Stimulated activated CD8-positive, alpha-beta memory T cell treated with anti-CD3 and anti-CD28 coated beads, Interleukin-4, amount 100 ng/mL, for 1 hour (primary cell): ENCODE measurements at places on chromosomes 5 and 9.

DNA sequence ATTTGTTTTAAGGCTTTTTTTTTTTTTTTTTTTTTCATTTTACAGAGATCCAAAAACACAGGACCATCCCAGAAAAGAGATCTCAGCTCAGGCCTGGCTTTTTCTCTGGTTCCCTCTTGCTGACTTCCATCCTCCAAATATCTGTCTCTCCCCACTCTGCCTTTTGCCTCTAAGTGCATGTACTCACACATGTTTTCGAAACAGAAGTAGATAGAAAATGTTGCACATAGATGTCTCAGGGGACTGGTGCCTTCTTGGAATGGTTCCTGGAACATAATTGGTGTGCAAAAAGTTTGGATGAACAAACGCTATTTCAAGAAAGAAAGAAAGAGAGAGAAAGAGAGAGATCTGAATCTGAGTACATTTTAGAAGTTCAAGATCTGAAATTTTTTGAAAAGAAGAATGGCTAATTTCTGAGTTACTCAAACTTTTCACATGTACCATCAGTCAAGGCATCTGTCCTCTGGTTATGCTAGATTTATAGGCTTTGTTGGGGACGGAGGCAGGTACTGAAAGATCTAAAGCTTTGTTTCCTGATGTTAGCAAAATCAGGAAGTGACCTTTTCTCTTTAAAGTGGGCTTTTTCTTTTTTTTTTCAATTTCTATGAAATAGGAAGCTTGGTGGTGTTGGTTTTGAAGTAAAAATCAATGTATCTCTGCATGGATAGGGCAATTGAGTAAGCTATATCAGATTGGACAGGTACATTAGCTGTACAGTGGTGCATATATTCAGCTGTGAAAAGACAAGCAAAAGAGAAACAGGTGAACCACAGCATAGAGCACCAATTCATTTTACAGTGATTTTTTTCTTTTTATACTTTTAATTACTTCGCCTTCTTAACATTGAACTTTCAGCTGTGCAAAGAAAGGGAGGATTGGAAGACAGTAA is 8.5 kb upstream of the TNFSF8 start:
- no peak for DNase-seq

DNA sequence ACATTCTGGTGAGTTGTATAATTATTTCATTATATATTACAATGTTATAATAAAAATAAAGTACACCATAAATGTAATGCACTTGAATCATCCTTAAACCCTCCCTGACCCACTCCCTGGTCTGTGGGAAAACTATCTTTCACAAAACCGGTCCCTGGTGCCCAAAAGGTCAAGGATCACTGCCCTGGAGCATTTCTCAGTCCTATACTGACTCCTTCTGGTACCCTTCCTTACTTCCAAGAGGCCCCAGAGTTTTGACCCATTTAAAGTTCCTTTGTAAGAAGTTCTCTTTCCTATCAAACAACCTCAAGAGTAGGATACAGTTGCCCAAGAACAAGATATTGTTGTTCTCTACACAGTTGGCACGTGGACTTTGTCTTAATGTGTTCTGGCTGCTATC is 88.9 kb upstream of the TRPM3 start:
- DNase-seq = no peak

DNA sequence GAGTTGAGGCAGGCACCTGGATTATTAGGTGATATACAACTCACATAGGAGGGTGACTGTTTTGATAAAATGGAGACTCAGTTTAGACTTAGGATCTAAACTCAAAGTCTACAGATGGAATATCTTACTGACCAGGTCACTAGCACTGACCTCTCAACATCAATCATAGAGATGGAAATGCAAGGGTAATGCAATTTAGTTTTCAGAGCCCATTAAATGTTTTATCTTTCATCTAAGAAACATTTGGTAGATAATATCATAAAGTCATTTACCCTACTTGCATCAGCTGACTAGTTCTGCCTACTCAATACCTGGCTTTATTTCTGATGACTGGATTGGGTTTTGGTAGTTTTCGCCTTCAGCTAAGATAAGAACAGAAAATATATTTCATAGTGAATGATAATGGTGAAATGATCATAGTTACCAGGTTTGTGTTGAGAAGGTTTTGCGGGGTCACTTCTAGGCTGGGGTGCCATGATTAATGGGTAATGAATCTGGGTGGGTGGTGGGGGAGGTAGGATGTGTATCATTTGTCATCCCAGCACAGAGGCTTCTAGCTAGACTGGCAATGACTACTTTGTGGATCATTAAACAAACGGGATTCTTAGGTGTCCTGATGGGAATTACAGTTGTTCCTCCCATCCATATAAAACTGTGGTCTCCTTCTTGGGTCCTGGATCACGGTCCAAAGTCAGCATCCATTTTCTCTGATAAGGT is 173.4 kb downstream of the PPP2R2B start:
- no peak for DNase-seq

- no peak for DNase-seq
Measured at GRCh38 chr9:7542693-7543092, 256.9 kb downstream of the DMAC1 start.

DNA sequence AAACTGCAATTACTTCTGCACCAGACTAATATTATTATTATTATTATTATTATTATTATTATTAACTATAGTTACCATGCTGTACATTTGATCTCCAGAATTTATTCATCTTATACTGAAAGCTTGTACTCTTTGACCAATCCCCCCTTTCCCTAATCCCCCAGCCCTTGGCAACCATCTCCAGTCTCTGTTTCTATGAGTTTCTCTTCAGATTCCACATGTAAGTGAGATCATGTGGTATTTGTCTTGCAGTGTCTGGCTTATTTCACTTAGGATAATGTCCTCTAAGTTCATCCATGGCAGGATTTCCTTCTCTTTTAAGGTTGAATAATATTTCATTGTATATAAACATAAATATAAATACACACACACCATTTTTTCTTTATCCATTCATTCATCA is 287.0 kb upstream of the DAB2 start:
- no peak for DNase-seq

DNA sequence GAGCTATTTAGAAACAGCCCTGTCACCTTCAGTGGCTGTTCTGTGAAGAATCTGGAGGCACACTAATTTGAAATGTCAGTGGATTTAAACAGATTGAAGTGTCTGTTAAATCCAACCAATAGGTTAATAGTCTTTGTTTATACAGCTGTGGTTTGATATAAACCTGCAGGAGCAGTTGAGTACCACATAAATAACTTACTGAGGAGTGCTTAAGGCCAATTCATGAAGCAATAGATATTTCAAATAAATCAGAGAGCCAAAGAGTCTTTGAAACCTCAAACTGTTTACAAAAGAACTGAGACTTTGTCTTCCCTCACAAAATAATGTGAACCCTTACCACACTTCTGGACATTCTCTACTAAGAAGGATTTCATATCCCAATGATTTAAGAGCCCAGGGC is 111.9 kb downstream of the FEM1C start:
- no peak for DNase-seq

- DNase-seq = no peak
Measured at GRCh38 chr5:108736855-108737254, 10.8 kb upstream of the FER start.

DNA sequence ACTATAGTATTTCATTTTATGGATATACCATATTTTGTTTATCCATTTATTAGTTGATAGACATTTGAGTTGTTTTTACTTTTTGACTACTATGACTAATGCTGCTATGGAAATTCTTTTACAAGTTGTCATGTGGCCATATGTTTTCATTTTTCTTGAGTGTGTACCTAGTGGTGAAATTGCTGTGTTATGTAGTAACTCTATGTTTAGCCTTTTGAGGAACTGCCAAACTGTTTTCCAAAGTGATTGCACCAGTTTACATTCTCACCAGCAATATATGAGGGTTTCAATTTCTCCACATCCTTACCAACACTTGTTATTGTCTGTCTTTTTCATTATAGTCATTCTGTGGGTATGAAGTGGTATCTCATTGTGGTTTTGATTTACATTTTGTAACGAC is 75.4 kb downstream of the GRIA1 start:
- DNase-seq = no peak

GRCh38 chr5:90871391-90871991 is 312.9 kb downstream of the ADGRV1 start:
- DNase-seq = no peak

DNA sequence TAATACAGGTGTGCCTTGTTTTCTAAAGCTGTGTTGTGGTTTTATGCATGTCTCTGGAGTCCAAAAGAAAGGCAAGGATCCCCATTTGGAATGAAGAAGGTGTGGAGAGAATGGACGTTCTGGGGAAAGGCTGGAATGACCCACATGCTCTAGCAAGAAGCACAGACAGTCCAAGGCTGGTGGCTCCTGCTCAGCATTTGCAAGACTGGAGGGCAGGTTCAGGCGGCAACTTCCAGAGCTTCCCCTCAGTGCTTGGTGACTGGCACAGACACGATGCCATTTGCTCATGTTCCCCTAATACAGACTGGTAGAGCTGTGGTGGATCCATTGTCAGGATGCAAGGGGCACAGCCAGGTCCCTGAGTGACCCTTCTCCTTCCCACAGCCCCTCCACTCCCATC is 8.2 kb downstream of the SLC22A4 start:
- no peak for DNase-seq

- DNase-seq = no peak
Measured at GRCh38 chr9:104879555-104880309, 48.2 kb downstream of the ABCA1 start.

GRCh38 chr5:80816590-80816989 is 143.6 kb upstream of the RASGRF2 start:
- no peak for DNase-seq

GRCh38 chr9:86456416-86456815 is 102.2 kb upstream of the TUT7 start:
- no peak for DNase-seq

DNA sequence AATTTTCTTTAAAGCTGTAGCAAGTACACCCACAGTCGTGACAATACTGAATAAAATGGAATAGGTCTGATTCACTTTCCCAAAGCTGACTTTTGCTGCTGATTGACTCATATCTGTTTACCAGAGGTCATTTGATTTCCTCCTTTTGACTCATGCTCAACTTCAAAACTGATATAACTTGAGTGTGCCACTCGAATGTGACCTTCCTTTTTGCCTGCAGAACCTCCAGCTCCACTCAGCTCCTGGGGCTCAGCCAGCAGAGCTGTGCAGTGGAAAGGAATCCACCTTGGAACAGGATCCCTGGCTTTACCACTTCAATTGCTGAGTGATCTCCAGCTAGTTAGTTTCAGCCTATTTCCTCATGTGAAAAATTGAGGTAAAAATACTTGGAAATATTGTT is 84.1 kb downstream of the FEM1C start:
- DNase-seq = no peak

DNA sequence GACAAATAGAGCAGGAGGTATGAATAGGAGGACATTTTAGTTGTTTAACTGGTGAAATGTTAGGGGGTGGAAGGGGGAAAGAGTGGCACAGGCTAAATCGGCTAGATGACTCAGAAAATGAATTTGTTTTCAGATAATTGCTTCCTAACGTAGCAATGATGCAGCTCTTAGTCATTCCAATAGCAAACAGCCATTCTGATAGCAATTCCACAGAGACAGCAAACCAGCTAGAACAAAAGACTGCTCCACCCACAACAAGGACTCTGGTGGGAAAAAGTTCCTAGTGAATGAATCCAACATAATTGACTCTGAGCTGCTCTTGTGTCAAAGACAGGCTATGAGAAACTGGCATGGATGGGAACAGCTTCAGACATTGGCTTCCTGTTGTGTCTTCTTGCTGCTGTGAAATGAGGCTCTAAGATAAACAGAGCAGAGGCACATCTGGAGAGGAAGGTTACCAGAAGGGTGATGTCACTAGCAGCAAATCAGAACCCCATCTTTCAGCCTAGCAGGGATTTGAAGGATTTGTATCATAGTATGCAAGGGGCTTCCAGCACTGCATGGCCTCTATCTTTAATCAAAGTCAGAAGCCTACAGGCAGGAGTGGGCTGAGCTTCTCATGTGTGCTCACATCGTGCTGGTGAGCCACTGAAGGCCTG is 28.1 kb upstream of the F2RL1 start:
- DNase-seq = no peak

- DNase-seq = no peak
Measured at GRCh38 chr9:85055506-85056202, 386.1 kb downstream of the NTRK2 start.

DNA sequence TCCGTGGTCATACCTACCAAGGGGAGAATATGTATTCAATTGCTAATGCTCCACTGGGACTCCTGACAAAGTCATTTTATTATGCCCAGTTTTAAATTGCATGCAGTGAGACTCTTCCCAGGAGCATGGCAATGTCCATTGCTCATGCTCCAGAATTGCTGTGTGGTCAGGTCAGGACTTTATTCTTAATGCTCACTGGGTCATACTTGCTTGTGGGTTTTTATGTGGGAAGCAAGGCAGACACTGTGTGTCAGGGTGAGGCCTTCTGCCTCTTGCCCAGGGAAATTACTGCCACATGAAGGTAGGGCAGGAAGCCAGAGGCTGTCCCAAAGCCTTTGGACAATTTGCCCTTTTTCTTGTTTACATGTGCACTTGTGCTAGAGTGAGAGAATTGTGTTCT is 164.6 kb upstream of the MEF2C start:
- no peak for DNase-seq

GRCh38 chr5:151202381-151203139 is 21.3 kb downstream of the CCDC69 start:
- DNase-seq = no peak

DNA sequence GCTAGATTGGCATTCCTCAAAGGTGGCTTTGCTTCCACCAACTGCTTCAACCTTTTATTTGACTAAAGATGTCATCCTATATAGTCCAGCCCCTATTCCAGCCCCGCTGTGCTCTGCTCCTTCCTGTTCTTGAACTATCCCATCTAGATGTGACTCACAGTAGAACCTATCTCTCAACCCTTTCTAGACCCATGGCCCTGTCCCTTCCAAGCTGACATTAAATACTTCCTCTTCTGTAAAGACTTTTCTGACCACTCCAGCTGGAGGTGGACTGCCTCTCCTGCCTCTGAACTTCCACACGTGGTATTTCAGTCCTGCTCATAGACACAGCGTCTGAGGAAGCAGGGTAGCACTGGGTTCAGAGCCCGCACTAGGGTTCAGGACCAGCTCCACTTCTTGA is 32.4 kb downstream of the OSTF1 start:
- no peak for DNase-seq

DNA sequence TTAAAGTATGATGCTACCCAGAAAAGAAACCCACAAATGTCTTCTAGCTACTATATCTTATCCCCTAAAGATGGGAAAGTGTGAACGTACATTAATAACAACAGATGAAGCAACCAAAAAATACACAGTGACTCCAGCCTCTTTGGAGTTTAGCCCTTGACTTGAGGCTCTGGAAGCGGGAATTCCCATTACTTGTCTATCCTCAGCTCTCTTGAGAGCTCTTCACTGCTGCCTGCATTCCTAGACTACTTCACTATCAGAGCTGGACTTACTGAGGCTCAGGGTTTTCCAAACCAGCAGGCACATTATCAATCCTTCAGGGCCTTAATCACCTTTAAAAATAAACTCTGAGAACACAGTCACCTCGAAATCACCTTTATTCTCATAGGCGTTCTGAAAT is 1.0 kb upstream of the NME5 start:
- DNase-seq = no peak

GRCh38 chr5:91434348-91434747 is 51.2 kb upstream of the ARRDC3 start:
- no peak for DNase-seq
